AG04450 (cell line): ENCODE measurements at places on chromosomes 1 and 21. TPM values are rescaled to one million over a fixed set of nuclear protein-coding genes. Genes with fewer than 3 reads are reported as not detected.

The TCHHL1 gene
- polyA plus RNA-seq: not detected in 2 replicates

The SH3BGR gene
- polyA plus RNA-seq: 0.63 and 2.7 TPM in 2 replicates

The LRRC53 gene
- not detected in 2 replicates for polyA plus RNA-seq

The RSRP1 gene
- 49.7 and 65.7 TPM in 2 replicates for polyA plus RNA-seq

DNA sequence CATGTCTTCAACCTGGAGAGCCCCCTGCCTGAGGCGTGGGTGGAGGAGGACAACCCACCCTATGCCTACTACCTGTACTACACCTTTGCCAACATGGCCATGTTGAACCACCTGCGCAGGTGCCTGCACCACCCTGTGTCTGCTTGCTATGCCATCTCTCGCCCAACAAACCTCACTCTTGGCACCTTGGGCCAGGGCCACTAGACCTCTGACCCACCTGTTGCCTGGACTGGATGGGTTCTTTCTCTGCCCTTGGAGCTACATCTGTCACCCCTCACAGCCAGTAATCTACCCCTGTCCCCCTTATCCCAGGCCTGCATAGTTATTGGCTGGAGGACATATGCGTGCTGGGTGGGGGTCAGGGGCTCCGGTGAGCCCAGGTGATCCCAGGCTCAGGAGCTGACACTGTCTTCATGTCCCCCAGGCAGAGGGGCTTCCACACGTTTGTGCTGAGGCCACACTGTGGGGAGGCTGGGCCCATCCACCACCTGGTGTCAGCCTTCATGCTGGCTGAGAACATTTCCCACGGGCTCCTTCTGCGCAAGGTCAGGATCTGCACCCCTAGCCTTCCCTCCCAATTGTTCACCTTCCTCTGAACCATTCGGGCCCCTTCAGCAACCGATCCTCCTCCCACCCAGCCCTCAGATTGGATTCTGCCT lies 9.9 kb downstream of the AMPD2 start:
- DNase-seq: no peak

- DNase-seq: no peak
Observed at GRCh38 chr1:167446966-167447365, 71.4 kb downstream of the CD247 start.

DNA sequence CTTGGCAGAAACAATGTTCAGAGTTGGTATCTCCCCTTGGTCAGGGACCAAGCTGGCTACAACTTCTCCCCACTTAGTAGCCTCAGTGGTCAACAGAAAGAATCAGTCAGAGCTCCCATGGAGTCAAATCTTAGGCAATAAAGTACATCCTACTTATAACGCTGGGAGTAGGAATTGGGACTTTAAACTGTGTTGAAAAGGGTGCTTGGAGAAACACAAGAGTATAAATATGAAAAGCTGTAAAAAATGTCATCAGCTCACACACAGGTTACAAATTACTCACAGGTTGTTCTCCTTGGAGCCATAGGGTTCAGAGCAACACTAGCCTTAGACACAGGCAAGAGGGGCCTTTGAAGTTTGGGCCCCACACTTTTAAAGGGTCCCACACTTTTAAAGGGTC lies 67.4 kb downstream of the WLS start:
- DNase-seq: no peak

DNA sequence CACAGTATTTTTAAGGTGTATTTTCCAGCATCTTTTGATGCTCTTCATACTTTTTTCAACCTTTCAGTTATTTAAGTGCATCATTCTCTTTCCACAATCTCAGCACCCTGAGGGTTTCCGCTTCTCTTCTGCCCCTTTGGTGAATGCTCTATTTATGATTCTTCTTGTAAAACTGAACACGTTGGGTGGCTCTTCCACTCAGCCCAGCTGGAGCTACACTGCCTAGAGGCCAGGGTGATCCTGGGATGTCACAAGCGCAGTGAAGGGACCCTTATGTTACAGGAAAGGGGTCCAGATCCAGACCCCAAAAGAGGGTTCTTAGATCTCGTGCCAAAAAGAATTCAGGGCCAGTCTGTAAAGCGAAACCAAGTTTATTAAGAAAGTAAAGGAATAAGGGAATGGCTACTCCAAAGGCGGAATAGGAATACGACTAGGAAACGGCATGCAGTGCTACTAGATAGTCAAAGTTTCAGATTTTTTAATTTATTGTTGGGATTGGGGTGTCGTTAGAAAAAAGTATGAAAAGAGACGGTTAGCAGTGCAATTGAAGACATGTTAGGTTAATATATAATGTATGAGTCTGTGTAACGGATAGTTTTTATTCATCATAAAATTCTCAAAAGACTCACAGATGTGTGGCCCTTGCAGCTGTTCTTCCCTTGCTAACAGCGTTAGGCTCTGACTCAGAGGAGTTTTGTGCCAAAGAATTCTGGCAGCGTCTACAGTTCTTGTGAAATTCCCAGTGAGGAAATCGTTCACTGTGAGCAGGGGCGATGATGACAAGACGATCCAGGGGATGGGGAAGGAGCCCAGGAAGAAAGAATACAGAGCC lies 14.4 kb upstream of the ERVH48-1 start:
- DNase-seq: peak; percentile 91

- DNase-seq: no peak
Observed at GRCh38 chr1:171484760-171485374, 463 bp upstream of the PRRC2C start.

DNA sequence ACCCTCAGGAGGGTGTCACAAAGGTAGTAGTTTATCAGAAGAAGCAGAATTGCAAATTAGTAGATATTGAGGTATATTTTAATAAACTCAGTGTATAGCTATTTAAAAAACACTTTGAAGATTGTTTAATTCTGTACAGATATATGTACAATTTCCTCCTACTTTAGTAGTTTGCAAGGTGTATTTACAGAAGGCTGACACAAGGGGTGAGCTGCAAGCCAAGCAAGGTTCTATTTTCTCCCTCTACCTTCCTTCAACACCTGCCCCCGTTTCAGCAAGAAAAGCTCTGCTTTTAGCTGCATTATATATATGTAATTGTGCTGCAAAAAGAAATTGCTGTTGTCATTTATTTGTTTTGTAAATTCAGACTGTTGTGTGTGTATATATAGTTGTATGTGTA lies 674.2 kb upstream of the PKN2 start:
- DNase-seq: no peak

DNA sequence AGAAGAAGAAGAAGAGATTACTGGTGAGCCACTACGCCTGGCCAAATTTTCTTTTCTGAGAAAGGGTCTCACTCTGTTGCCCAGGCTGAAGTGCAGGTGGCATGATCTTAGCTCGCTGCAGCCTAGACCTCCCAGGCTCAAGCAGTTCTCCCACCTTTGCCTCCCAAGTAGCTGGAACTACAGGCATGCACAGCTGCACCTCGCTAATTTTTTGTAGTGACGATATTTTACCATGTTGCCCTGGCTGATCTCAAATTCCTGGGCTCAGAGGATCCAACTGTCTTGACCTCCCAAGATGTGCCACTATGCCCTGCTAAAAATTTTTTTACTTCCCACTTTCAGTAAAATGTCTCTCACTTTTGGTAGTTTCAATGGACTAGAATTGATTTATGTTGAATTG lies 24.4 kb downstream of the TMEM200B start:
- DNase-seq: no peak

GRCh38 chr1:214296860-214297745 lies 16.1 kb downstream of the SMYD2 start:
- peak; percentile 67 for DNase-seq

- no peak for DNase-seq
Observed at GRCh38 chr1:197024460-197024859, 42.6 kb downstream of the F13B start.

DNA sequence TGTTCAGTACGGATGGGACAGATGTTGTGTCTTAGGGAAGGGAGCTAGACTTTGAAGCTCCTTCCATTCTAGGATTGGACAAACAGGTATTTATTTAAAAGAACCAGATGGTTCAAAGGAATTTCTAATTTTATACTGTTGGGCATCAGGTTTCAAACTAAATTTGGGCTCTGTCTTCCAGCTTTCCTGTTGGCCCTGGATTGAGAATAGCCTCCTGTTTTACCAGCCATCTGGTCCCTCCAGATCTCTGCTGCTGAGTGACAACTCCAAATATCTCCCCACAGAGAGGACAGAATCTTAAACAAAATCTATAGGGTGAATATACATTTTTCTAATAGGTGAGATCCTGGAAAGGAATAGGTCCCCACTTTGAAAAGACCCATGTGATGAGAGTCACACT lies 52.5 kb upstream of the CNIH3 start:
- no peak for DNase-seq

DNA sequence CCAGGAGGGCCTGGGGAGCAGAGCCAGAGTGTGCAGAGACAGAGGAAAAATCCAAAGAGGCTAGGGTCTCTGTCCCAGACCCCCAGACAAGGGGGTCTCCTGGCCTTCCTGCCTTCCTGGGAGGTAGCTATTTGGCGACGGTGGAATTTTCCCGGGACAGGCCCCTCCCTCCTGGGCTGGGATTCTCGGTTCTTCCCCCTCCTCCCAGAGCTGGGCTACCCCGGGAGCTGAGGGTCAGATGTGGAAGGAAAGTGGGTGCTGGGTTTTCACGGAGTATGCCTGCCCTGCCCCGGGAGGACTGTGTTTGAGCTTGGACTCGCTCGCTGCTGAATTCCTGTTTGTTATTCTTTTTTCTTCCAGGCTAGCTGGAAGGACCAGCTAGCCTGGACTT lies 759 bp downstream of the AMPD2 start:
- no peak for DNase-seq
